ENCODE measurements at places on chromosomes 2 and 18.
A peak's percentile ranks its signal among the peaks of the same experiment; 100 is the strongest.

- no peak for DNase-seq
Observed at GRCh38 chr2:150468350-150468960, 19.0 kb downstream of the RND3 start.

GRCh38 chr2:13522917-13523821, 806.4 kb downstream of the TRIB2 start:
- no peak for DNase-seq

GRCh38 chr18:33851546-33852078, 273.6 kb downstream of the ASXL3 start:
- DNase-seq = no peak

- no peak for DNase-seq
Observed at GRCh38 chr2:218296847-218297246, 4.5 kb upstream of the TMBIM1 start.

DNA sequence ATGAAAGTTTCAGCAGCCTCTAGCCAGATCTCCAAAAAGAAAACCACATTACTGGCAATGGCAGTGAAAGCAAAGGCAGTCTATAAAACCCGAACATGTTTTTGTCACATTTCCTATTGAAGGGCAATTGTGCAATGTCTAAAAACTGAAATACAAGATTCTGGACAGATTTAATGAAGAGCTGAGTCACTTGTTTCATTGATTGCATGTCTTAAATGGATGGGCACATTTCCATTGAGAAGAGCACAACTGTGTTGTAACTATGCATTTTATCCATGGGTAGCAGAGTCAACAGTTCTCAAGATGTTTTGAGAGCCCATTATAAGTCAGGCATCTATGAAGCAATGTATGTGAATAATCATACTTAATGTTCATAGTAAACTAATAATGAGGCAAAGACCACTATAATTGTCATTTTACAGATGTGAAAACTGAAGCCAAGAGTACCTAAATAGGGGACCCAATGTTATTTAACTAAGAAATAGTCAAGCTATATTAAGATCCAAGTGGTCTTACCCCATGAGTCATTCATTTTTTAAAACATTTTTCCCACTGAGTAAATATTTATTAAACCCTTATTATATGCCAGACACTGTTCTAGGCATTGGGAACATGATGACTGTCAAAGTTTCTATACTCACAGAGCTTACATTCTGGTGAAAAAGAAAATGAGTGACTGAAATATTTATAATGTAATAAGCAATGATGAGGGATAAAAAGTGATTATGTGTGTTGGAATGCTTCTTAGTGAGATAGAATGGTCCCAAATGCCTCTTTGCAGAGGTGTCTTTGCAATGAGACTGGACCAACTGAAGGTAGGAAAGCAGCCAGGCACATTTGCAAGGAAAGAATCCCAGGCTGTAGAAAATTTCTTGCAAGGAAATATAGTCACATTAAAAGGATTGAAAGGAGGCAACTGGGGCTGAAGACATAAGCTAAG, 818.9 kb upstream of the ACVR2A start:
- no peak for DNase-seq

- DNase-seq = no peak
Observed at GRCh38 chr2:199469514-199470360, 12.0 kb upstream of the SATB2 start.

DNA sequence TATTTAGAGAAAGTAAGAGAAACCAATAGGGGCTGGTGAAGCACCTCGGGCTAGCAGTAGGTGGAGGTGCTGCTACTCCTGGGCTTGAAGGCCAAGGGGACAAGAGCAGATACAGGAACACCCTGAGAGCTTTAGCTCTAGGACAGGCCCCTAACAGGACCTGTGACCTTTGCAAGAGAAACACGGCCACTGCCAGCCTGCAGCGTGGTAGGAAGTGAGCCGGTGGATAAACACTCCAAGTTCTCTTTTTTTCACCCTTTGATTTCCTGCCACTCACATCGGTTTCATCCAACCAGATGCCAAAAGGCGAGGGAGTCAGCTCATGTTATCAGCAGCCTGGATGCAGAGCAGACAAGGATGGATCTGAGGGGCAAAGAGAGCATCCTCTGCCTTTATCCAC, 66.8 kb upstream of the SPRED2 start:
- DNase-seq = no peak

DNA sequence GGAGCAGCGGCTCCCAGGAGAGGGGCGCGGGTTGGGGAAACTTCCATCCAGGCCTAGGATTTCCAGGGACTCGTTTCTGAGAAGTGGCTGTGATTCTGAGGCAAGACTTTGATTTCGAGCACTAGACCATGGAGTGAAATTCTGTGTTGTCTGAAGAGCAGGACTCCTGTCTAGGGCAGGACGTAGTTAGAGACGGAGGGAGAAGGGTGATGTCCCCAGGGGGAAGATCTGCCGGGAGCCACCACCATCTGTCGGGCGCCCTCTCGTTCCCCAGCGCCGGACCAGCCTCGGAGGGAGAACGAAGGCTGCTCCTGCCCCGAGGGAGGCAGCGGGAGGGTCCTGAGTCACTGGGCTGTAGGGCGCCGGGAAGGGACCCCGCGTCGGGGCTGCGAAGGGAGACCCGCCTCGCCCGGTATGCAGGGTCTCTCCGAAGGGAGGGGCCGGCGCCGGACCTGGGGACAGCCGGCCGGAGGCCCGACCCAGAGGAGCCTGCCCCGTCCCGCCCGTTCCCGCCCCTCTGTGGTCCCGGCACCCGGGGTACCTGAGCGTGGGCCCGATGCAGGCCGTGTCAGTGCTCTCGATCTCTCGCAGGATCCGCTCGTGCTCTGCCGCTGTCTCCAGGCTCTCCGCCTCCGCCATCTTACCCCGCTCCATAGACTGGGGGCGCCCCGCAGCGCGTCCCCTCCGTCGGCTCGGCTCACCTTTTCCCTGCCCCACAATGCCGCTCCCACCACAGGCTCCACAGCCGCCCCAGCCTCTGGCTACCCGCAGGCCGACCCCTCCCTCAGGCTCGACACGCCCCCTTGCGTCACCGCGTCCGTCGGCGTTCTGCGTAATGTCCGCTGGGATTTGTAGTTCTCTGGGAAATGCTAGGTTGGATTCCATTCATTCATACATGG, at the start of gene EXOC6B:
Gene EXOC6B, minus strand, starts transcription at position 777 of the 899 bp plus-strand sequence.
- DNase-seq = peak; percentile 94
